Stimulated activated CD8-positive, alpha-beta memory T cell treated with anti-CD3 and anti-CD28 coated beads, Interleukin-2, amount 100 ng/mL, for 48 hours (primary cell): ENCODE measurements at places on chromosomes 3 and 15.

- no peak for DNase-seq
Measured at GRCh38 chr3:120449701-120450599, 842 bp downstream of the FSTL1 start.

GRCh38 chr15:101059381-101060341 lies 140.5 kb downstream of the LRRK1 start:
- no peak for DNase-seq

DNA sequence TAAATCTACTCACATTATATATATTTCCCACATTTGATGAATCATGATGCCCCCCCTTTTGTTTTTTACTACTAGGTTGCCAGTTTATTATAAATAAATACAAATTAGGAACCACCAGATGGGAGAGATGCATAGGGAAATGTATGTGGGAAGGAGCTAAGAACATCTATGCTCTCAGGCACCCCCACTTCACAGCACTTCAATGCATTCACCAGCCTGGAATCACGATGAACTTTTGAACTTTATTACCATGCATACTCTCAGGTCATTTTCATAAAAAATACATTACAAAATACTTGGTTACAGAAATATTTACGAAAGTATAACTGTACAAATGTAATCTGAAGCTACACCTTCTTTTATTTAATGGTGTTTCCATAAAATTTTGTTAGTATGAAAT lies 988.0 kb upstream of the EPHA6 start:
- no peak for DNase-seq

GRCh38 chr15:34603095-34603494 lies 19.6 kb upstream of the GOLGA8B start:
- DNase-seq, result no peak

DNA sequence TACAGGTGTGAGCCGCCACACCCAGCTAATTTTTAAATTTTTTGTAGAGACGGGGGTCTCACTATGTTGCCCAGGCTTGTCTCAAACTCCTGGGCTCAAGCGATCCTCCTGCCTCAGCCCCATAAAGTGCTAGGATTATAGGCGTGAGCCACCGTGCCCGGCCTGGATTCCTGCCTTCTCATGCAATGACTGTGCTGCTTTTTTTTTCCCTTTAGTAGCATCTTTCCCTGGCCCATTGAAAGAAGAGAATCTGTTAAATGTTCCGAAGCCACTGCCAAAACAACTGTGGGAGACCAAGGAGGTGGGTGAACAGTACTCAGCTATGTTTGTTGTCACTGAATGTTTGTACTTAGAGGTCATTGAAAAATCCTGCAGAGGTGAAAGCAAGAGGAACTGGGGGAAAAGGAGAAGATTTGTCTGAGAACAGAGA lies 88.0 kb downstream of the CRTC3 start:
- no peak for DNase-seq

- no peak for DNase-seq
Measured at GRCh38 chr3:103047640-103048039, 612.8 kb downstream of the ZPLD1 start.

GRCh38 chr3:10319251-10319650 lies 1.7 kb downstream of the SEC13 start:
- DNase-seq, result no peak

DNA sequence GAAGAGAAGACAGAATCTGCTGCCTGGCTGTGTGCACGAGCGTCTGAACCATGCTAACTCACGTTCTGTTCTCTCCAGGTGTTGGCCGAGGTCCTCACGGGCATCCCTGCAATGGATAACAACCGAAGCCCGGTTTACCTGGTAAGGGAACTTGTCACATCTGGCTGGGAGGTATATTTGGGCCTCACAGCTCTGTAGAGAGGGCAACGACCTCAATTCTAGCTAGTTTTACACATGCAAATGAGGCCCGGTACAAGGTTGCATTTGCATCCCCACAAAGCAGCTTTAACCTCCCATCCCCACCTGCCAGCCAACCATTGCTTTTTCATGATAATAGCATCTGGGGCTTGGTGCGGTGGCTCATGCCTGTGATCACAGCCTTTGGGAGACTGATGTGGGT lies 22.0 kb upstream of the TATDN2 start:
- DNase-seq, result no peak

- DNase-seq, result no peak
Measured at GRCh38 chr15:31387092-31387478, 60.5 kb downstream of the KLF13 start.

GRCh38 chr3:195154793-195155535 lies 116.0 kb downstream of the XXYLT1 start:
- no peak for DNase-seq

GRCh38 chr15:51171634-51171932 lies 76.9 kb upstream of the TNFAIP8L3 start:
- DNase-seq, result no peak

DNA sequence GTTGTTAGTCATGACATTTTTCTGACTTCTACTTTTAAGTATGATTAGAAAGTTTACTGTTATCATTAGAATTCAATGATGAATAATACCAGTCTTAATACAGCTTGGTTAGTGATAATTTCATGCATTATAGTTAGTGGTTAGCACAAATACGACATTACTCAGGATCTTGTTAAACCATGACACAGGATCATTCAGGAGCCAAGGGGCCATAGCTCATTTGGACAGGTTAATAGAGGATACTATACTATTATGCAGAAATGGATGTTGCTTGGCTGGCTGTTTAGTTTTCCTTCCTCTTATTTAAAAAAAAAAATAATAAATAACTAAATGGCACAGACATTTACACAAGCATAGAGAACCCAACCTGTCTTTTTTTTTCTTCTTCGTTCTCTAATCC lies 55.5 kb downstream of the NSUN3 start:
- no peak for DNase-seq

- no peak for DNase-seq
Measured at GRCh38 chr15:52256930-52257733, 38.5 kb downstream of the MYO5C start.

- no peak for DNase-seq
Measured at GRCh38 chr3:47586746-47587145, 8.1 kb upstream of the CSPG5 start.

GRCh38 chr3:139374099-139374498 lies 15.3 kb downstream of the COPB2 start:
- no peak for DNase-seq

- no peak for DNase-seq
Measured at GRCh38 chr3:157369727-157370421, 66.8 kb upstream of the PTX3 start.

GRCh38 chr3:6228958-6229683 lies 631.8 kb upstream of the GRM7 start:
- no peak for DNase-seq

DNA sequence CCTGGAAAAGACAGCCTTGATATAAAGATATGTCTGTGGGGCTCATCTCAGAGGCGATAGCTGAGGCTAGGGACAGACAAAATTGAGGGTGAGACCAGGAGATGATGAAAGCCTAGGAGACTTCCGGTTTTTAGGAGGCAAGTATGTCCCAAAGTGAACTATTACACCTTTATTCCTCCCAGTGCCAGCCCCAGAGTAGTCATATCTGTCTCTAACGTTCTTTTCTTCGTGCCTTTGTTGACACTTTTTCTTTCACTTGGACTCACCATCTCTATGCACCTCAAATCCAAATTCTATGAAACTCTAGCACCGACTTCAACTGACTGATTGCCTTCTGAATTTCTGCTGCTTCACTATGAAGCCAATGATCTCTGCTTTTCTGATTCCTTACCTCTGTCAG lies 93.8 kb upstream of the RASGRP1 start:
- DNase-seq, result no peak

DNA sequence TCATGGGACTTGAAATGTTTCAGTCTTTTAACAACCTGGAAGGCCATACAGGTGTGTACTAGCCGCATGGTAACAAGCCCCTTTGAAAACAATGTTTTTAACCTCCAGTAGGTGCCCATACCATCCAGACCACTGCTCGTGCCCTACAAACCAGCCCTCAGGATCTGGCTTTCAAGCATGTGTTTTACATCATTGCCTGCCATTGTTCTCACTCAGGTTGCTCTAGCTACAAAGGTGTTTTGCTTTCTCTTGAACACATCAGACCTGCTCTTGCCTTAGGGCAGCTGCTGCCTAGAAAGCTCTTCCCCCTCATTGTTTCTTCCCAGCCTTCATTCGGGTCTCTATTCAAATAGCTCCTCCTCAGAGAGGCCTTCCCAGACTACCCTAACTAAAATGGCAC lies 32.3 kb upstream of the MAP3K13 start:
- DNase-seq, result no peak

DNA sequence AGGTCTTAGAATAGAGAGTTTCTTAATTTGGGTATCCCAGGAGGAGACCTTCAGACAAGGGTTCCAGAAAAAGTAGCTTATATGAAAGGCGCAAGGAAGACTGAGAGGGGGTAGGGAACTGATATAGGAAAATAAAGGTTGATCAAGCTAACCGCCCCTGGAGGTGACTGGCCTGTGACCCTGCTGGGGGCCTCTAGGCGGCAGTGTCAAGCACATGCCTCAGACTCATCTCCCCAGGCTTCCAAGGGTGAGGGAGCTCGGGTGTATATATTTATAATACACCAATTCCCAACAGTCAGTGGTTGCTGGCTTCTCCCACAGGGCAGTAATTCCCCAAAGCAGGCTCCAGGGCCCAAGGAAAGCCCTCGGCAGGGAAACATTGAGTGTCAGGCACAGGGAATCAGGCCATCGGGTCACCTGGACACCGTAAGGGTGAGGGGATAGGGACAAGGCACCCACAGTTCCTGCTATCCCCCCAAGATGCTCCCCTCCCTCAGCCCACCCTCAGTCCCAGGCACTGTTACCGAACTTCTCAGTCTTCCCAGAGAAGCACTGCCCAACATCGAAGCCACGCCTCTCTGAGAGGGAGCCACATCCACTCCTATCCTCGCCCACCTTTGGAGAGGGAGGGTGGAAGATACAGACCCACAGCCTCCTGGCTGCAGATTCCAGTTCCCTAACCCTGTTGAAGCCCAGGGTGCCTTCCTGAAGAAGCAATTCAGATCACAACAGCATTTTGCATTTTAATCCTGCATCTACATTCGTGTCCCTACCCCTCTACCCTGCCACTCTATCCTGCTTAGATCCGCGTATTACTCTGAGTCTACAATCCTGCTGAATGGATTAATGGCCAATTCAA lies 19.5 kb upstream of the CAV3 start:
- no peak for DNase-seq

GRCh38 chr15:79973456-79974195 lies 2.6 kb upstream of the BCL2A1 start:
- DNase-seq, result no peak

DNA sequence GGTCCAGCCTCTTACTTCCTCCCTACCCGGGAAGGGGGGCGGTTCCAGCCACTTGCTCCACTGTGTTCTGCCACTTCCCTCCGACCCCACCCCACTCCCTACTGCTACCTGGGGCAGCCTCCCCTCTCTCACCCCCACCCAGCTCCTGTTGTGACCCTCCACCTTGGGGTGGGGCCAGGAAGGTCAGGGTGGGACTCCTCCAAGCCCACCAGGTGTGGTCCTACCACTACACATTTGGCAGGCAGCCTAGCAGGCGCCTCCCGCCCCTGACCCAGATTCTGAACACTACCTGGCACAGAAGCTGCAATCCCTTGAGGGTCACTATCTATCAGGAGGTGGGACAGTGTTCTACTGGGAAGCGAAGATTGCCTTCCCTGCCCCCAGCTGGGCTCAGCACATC lies 13.7 kb upstream of the RAF1 start:
- DNase-seq, result no peak

- no peak for DNase-seq
Measured at GRCh38 chr3:182862159-182862860, 69.0 kb downstream of the ATP11B start.

- no peak for DNase-seq
Measured at GRCh38 chr3:119175872-119176756, 2.7 kb downstream of the UPK1B start.

DNA sequence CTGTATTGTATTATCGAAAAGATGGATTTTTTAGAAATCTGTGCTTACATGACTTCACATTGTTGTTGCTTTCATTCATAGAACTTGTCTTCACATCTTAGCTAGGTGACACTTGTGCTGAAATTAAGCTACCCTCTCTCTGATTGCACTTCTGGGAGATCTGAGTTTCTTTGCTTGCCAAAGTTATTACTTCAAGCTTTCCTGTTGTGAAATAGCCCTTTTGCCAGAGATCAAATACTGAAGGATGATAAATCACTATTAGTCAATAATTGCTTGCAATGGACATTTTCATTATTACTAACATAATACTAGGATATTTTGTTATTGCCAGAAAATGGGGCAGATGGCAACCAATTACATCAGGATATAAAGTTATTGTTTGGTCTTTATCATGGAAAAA lies 34.7 kb downstream of the PIK3CA start:
- DNase-seq, result no peak

GRCh38 chr15:40477642-40478327 lies 7.0 kb downstream of the CHST14 start:
- no peak for DNase-seq

DNA sequence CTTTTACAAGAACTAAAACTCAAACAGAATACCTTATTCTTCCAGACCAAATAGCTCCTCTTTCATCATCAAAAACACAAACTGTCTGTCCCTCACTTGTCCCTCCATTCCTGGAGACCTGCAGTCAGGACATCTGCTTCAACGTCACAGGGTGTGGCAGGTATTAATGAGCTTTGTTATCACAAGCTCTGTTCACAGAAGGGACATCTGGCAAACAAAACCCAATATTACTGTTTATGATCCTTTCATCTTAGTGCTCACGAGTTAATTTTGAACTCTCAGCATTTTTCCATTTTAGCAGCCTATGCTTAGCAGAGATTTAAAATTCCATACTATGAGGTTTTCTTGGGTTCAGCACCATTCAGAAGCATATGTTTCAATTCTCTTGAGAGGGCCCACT lies 32.9 kb downstream of the AP3S2 start:
- DNase-seq, result no peak

- no peak for DNase-seq
Measured at GRCh38 chr3:80556763-80557162, 789.0 kb upstream of the ROBO1 start.

DNA sequence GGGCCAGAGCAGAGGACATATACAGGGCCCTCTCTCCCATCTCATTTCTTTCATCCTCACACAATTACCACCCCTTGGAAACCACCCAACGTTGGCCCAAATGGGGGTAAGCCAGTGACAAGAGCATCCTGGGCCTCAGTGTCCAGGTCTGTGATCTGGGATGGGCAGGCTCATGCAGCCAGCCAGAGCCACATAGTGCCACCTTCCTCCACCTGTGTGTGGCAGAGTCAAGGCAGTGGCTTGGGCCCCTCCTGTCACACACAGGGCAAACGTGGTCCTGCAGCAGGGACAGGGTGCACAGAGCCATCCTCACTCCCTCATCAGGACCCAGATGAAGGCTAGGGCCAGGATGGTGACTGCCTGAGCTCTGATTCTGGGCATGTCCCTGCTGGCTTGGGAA lies 2.3 kb upstream of the MYL3 start:
- DNase-seq, result no peak
